ENCODE measurements at places on chromosomes 1 and 21.

DNA sequence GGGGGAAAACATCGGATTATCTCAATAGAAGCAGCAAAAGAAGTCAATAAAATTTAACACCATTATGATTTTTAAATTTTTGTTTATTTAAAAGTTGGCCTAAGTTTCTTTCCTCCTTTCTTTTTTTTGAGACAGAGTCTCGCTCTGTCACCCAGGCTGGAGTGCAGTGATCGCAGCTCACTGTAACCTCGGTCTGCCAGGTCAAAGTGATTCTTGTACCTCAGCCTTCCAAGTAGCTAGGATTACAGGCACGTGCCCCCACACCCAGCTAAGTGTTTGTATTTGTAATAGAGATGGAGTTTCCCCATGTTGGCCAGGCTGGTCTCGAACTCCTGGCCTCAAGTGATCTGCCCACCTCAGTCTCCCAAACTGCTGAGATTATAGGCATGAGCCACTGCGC is 20.9 kb downstream of the SLC2A5 start:
- DNase-seq, result no peak

DNA sequence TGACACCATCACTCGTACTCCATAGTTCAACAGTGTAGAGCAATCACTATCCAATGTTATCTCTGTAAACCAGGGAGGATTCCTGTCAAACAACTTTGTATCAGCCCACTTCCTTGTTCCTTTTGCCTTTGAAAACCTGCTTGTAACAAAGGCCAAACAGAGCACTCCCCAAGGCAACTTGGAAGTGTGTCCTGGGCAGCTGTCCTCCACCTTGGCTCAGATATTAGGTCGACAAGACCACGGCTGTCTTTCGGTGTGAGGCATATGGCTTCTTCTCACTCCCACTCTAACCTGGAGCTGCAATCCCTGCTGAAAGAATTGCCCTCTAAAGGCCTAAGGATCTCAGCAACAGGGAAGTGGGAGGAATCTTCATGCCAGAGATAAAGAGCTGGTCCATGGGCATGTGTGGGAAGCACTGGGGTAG is 66.7 kb downstream of the ITPKB start:
- DNase-seq, result no peak

DNA sequence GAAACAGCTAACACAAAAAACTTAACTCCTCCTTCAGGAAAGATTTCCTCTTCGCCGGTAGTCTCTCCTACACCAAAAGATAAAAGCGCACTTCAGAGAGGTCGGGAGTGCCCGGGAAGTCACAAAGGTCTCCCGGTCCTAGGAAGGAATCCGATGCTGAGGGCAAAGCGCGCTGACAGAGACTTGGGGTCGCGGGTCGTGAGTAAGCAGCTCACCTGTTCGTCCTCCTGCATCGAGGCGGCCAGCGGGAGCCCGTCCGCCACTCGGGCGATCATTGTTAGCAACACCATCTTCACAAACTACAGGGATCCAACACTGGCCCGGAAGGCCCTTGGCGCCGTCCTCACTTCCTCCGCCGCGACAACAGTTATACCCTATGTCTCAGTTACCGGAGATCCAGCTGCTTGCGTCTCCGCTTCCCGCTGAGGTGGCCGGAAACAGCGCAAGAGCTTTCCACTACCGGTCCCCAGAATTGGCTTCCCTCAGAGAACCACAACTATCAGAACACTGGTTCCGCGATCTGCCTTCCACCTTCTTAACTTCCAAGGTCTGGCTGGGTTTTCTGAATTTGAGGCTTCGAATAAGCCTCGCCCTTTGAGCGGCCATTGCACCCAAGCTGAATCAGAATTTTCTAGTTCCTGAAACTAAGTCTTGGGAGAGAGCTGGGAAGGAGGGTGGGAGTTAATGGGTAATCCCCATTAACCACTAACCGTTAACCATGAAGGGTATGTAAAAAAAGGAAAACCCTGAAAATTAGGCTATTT is at the start of gene SEC22B:
Gene SEC22B (minus strand): TSS at position 429 of the 764 bp plus-strand sequence. CDS start 139 bp downstream, at position 290.
- peak; percentile 85 for DNase-seq

DNA sequence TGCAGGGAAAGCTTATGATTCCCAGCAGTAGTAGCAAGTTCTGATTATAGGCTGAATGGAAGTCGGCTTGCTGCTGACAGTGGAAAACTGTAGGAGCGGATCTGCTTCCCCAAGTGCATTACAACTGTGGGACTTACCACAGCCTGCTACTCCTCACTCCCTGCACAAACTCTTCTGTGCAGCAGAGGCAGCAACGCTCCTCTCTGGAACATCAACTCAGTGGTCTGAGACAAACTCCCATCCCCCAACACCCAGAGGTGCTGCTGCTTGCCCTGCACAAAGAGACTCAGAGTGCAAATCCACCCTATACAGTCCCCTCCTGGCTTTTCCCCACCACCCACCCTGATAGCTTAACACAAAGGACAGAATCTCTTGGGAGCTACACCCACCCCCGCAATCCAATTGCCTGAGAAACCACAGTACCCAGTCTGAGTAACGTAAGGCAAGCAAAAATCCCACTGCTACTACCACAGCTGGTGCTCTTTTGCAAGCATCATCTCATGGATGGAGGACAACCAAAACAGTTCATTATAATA is 1455.2 kb downstream of the AMY1C start:
- no peak for DNase-seq

DNA sequence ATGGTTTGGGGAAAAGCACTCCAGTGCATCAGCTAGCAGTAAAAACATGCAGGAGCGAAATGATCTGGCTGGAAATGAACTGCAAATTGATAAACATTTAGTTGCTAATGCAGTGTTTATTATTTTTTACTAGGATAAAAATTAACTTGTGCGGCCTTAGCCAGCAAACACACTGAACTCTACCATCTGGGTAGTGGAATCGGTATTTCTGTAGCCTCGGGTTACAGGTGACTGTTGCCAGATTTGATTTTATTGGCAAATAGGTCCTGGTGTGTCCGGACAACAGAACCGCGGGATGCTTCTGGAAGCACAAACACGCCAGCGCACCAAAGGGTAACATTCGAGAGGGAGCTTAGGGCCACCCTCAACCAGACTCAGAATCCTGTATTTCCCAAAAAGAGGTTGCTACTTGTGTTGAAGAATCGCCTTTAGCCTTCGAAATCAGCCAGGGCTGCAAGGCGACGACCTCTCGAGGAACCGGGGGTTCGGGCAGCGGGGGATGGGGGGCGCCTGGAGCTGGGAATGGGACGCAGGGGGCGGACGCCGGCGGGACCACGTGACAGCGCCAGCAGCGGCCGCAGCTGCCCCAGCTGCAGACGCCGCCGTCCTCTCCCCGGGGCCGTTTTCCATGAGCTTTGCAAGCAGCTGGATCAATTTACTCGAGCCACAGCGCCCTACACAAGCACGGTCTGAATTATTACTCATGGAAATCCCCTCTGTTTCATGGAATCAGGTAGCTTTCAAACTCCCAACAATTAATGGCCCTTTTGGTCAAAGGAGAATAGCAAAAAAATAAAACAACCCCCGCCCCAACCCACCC is 158.8 kb downstream of the TOMM20 start:
- no peak for DNase-seq

DNA sequence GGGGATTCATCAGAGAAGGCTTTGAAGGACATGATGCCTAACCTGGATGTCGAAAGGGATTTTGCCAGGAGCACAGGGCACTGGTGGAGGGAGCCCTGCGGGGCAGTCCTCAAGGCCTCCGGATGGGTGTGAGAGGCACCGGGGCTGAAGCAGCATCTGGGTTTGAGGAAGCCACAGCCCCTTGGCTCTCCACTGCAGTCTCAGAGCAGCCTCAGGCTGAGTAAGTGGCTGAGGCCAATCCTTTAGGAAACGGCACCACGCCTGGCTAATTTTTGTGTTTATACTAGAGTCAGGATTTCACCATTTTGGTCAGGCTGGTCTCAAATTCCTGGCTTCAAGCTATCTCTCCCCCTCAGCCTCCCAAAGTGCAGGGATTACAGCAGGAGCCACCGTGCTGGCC is 12.0 kb downstream of the ERVH48-1 start:
- DNase-seq, result no peak

DNA sequence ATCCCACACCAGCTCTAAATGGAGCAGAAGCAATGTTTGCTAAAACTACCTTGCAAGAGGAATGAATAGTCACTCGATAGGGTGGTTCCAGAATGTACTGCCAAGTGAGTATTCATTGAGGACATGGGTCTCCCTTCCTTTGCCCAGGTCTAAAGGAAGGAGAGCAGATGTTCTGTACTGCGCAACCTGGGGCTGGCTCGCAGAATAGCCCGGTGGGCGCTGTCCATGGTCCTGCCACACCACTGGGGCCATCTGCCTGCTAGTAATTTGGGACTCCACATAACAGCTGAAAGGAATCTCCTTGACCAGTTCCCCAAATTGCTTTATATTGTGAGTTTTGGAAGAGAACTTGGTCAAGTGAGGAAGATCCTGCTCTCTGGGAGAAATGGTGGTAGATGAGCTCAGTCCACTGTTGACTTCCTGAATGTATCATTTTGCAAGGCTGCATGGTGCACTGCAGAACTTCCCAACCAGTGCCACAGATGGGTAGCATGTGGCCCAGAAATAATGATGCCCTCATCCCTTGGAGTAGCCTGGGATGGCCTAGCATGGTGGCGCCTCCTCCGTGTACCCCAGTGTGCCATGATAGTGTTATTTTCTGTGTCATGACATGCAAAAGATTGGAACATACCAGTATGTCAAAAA is 5.7 kb downstream of the SLC6A17 start:
- peak; percentile 45 for DNase-seq

DNA sequence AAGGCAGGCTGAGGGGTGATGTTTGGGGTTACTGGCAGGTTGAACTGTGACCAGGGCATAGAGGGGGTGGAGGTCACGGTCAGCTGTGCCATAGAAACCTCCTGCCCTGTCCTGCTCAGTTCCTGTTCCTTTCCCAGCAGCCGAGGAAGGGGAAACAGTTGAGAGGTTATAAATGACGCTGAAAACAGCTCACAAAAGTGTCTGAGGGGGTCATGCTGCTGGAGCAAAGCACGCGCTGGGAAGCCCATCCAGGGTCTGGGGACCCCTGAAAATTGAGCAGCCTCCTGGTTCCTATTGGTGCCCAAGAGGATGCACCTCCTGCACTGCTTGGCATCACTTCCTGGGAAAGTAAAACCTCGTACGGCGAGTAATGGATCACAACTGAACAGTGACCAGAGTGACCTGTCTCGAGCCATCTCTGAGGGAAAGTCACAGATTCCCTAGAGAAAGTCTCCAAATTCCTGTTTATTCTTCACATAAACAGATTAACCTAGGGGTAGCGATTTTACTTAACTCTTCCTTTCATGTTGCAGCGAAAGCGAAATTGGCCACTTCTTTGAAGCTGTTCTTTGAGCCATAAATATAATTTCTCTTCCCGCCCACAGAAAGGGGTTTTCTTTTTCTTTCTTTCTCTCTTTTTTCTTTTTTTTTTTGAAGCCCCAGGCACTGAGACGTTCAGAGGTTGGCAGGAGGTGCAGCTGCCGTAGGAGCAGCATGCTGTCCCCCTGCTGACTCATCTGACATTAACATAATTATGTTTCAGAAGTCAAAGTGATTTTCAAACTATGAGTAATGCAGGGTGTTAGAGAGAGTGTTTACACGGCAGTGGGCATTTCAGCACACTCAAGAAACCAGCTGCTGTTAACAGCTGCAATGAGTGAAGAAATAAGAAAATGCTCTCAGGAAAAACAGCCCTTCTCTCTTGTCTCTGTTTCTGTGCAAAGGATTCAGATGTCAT is 41.8 kb upstream of the ATF3 start:
- DNase-seq, result peak; percentile 47

- DNase-seq, result no peak
These were observed 61.0 kb downstream of the ZBTB18 start for GRCh38 chr1:244112041-244112440.

DNA sequence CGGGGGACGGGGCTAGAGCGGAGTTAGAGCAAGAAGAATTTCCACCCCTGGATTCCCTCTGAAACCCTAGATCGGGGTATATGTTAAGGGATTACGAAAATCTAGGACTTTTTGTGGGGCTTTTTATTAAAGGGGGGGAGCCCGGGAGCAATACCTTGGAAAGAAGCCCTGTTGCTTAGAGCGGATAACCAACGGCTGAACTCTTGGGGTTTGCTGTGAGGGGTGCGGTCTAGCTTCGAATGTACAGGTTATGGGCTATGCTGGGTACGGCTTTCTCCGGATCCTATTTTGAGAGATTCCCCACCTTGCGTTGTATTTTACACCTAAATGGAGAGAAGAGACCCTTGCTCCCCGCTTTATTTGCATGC is 626 bp downstream of the DYRK3 start:
- DNase-seq, result no peak

GRCh38 chr1:170993151-170993550 is 57.8 kb downstream of the MROH9 start:
- no peak for DNase-seq

DNA sequence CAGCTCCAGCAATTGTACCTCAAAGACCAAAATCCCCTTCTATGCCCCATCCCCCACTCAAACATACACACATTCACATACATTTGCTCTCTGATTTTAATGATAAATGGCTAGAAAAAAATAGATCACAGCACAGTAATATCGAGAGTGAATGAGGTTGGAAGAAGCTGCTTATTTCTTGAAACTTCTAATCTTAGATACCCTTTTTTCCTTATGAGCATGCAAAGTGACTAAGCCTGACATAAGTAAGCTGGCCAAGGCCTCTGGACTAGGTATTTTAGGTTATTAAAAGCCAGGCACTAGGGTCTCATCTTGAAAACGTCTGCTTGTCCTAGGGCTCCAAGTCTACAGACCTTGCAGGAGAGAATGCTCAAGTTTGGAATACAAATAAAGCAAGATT is 133.6 kb downstream of the TGFBR3 start:
- no peak for DNase-seq

GRCh38 chr1:114355240-114355639 is 155.8 kb downstream of the TRIM33 start:
- DNase-seq, result no peak

- no peak for DNase-seq
These were observed 10.7 kb upstream of the OR2B11 start for GRCh38 chr1:247468481-247469140.

DNA sequence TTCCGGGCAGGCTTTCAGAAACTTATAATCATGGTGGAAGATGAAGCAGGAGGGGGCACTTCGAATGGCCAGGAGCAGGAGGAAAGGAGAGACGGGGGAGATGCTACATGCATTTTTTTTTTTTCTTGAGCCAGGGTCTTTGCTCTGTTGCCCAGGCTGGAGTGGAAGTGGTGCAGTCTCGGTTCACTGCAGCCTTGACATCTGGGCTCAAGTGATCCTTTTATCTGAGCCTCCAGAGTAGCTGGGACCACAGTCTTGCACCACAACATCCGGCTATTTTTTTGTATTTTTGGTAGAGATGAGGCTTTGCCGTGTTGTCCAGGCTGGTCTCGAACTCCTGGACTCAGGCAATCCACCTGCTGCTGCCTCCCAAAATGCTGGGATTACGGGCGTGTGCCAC is 61.6 kb downstream of the SELENOF start:
- DNase-seq, result no peak

DNA sequence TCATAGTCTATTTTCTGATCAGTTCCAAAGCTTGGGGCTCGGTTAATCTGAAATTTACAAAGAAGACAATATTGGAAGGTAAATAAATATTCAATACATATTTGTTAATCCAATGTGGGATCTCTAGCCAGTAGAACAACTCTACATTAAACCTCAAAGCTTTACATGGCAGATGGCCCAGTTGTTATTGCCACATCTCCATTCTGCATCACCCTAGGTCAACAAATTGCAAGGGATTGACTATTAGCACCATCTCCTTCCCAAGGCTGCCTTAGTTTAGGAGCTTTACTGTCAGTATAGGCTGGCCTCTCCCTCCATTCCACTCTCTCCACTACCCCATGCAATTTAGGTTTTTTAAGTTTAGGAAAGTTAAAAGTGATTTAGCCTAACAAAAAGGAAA is 69.7 kb downstream of the TTLL7 start:
- DNase-seq, result no peak

Measured in activated gamma-delta T cell treated with Interleukin-2 at 50 U/mL for 16 hours (primary cell).